ENCODE measurements at places on chromosomes 12 and 14. TPM values are rescaled to one million over a fixed set of nuclear protein-coding genes. Genes with fewer than 3 reads are reported as not detected.

Gene CPSF6
- 57.3 TPM for total RNA-seq

Gene NINJ2
- total RNA-seq, result 2.8 TPM

Gene TTC9
- 5.2 TPM for total RNA-seq

Gene PRH2
- total RNA-seq, result not detected

Gene CFAP251
- 10.8 TPM for total RNA-seq

Gene CRACR2A
- total RNA-seq, result 6.1 TPM

Gene ZBTB25
- total RNA-seq, result 17.8 TPM

GRCh38 chr14:76112889-76113624, 38.7 kb upstream of the GPATCH2L start:
- no peak for DNase-seq

DNA sequence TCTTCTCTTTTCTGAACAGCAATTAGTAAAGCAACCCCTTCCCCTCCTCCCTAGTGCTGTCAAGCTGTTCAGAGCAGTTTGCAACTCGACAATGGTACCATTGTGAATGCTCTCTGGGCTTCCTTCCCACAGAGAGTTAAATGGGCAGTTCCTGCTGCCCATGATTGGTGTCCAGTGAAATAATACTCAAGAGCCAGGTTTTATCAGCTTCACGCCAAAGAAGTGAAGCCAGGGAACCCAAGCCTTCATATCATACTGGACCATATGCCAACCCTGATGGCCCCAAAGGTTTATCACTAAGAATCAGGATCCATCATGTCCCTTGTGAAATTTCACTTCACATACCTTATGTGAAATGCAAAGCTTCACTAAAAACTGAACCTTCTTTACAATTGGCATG, 24.7 kb downstream of the INSM2 start:
- DNase-seq, result no peak

GRCh38 chr12:1356285-1356684, 238.1 kb downstream of the FBXL14 start:
- DNase-seq, result no peak

- DNase-seq, result no peak
Observed at GRCh38 chr12:109387425-109388166, 39.9 kb downstream of the MYO1H start.

DNA sequence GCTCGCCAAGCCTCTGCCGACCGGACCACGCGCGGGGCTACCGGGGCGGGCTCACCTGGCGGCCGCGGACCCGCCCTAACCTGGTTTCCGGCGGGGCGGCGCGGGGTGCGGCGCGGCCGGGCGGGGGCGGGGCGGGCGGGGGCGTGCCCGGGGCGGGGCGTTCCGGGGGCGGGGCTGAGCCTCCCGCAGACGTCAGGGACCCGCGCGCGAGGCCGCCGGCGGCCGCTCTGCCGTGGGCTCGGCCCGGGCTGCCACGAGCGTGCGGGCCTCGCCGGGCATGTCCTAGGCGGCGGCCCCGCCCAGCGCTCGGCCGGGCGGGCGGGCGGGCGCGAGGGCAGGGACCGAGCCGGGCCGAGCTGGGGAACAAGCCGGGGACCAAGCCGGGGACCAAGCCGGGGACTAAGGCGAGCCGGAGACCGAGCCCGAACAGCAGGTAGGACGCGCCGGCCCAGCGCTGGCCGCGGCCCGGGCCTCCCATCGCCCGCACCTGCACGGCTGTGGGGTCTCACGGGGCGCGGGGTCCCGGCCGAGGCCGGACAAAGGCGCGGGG, at the start of gene CEP170B:
Gene CEP170B, plus strand, starts transcription at position 188 of the 550 bp plus-strand sequence. CDS start 3,183 bp downstream, outside the sequence.
- DNase-seq, result peak; percentile 53

- no peak for DNase-seq
Observed at GRCh38 chr12:67586951-67587350, 61.6 kb upstream of the DYRK2 start.

DNA sequence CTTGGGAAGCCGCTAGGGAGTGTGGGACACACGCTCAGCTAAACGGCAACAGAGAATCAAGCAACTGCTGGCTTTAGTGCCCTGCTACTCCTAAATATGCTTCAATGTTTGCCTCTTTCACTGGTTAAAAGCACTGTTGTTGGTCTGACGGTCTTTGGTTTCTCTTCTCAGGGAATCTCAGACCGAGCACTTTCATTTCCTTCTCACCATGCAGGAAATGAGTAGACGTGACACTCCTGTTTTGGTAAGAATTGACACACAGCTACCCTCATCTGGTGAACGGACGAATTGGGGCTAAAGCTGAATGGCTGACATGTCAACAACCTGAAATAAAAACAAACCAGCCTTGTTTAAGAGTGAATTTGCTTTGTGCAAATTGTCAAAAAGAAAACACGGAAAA, 57.5 kb upstream of the PIWIL1 start:
- DNase-seq, result peak; percentile 16

GRCh38 chr12:127925971-127926370, 341.0 kb upstream of the TMEM132C start:
- peak; percentile 36 for DNase-seq

DNA sequence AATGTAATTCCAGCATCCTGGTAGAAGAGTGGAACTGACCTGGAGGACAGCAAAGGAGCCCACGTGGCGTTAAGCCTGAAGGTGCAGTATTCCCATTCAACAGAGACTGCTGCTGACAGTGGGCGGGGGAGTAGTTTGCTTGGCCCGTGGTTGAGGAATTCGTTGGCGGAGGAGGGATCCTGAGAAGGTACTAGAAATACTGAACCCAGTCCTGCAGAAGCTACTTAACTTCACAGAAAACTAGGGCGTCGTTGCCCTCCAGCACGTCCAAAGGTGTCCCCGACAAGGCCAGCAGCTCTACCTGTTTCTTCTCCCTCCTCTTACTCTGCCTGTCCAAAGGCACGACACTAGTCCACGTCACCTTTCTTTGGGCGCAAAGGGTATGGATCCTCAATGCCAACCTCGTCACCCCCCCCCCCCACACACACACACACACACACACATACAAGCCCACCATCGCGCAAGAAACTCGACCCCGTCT, 303 bp downstream of the PUS7L start:
- peak; percentile 69 for DNase-seq

DNA sequence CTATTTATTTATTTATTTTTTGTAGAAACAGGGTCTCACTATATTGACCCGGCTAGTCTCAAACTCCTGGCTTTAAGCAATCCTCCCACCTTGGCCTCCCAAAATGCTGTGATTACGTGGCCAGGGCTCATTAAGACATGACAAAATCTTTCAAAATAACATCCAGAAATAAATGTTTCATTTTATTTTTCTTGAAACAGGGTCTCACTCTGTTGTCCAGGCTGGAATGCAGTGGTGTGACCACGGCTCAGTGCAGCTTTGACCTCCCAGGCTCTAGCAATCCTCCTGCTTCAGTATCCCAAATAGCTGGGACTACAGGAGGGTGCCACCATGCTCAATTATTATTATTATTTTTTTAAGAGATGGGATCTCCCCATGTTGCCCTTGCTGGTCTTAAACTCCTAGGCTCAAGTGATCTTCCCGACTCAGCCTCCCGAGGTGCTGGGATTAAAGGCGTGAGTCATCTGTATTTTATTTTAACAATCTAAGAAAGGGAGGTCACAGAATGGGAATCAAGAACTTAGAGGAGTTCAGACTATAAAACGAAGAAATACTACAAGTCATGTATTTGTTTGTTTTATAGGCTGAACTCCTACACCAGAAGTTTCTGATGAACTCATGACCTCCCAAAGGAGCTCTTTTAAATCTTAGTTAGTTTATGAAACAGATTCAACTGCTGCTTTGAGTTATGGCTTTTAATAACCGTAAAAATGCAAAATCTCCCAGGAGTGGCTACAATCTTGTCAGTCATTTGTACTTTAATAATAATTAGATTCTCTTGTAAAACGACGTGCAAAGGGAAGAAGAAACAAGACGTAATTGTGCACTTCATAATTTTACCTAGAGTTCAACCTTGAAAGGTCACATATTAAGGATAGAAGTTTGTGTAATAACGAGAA, 2.1 kb upstream of the TMEM263 start:
- peak; percentile 16 for DNase-seq

DNA sequence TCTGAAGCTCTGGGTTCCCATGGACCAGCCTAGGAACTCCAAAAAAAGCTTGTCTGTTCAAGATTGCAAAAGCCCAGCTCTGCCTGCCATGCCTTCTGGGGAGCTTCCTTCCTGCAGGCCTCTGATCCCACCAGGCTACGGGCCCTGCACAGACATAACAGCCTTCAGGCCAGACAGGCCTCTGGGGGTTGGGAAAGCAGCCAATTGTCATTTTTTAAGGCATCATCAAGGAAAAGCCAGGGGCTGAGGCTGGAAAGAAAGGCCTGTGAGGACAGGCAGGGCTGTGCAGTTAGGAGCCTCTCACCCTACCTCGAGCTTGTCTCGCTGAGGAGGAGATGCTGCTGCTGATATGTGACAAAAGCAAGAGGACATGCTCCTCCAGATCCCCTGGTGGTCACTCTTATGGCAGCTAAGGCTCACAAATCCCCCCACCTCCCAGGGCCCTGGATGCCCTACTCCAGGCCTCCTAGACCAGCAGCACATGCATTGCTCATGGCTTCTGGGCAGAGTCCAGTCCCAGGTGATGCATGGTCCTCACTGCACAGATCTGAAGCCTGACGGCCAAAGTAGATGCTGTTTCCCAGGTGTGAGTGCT, 2.9 kb downstream of the TMEM229B start:
- no peak for DNase-seq

GRCh38 chr12:112275207-112275606, 107.0 kb downstream of the HECTD4 start:
- no peak for DNase-seq

DNA sequence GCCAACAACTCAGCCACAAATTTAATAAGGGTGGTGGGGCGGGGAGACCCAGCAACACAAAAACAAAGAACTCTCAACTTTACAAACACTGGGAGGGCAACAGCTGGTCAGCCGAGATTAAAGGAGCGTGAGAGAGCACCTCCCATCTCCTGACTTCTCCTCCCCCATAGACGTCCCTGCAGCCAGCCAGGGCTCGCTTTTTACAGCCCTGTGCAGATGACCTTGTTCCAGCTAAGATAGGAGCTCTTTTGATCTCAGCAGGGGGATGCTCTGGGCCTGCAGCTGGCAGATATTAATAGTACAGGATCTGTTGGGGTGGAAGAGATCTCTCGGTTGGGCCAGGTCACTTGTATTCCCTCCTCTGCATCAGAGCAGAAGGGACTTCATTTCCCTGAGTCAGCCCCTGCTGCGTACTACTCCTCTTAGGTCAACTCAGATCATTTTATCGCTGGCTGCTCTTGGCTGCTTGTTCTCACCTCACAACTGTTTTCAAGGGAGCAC, 475.8 kb downstream of the RAD51B start:
- peak; percentile 96 for DNase-seq

DNA sequence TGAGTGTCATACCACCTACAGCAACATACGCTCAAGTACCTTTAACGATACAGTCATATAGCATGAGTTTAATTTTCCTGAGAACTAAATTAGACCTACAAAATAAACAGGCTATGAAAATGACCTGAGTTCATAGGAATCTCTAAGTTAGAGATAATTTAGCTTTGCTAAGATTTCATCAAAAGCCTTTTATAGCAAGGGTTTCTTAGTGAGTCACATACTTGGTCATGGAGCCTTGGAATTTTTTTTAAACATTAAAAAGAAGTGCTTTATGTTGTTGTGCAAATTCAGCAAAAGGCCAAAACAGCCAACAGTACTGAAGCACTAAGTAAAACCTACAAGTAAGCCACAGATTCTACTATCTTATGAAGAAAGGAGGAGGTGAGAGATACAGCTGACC, 93.6 kb upstream of the FERMT2 start:
- DNase-seq, result no peak

DNA sequence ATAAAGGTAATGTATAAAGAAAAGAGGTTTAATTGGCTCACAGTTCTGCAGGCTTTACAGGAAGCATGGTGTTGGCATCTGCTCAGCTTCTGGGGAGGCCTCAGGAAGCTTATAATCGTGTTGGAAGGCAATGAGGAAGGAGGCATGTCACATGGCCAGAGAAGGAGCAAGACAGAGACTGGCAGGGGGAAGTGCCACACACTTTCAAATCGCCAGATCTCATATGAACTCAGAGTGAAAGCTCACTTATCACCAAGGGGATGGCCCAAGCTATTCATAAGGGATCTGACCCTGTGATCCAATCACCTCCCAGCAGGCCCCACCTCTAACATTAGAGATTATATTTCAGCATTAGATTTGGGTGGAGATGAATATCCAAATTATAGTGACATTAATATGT, 26.3 kb downstream of the LDHB start:
- DNase-seq, result no peak

- no peak for DNase-seq
Observed at GRCh38 chr12:129385637-129385990, 518.2 kb downstream of the TMEM132D start.

DNA sequence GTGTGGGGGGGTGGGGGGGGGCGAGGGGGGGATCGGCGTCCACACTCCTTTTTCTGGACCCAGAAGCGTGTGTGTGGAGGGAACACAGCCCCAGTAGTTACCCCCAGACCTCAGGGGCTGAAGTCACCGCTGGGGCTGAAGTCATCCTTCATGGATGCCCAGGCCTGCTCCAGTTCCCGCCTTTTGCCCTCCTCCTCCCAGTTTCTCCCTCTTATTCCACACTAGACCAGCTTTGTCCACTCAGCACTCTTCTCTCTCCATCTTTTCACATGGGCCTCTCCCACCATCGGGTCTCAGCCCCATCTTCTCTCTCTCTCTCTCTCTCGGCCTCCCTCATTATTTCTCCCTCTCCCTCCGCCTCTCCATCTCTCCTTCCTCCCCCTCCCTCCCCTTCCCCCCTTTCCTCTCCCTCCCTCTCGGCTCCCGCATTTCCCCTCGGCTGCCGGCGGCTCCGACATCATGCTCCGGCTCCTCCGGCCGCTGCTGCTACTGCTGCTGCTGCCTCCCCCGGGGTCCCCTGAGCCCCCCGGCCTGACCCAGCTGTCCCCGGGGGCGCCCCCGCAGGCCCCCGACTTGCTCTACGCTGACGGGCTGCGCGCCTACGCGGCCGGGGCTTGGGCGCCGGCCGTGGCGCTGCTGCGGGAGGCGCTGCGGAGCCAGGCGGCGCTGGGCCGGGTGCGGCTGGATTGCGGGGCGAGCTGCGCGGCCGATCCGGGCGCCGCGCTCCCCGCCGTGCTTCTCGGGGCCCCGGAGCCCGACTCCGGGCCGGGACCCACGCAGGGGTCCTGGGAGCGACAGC, at the start of gene P3H3:
Gene P3H3, plus strand, starts transcription at position 426 of the 799 bp plus-strand sequence. Its CDS starts 34 bp downstream, at position 460.
- DNase-seq, result peak; percentile 71

GRCh38 chr12:65189028-65189718, 19.8 kb downstream of the LEMD3 start:
- DNase-seq, result no peak

- no peak for DNase-seq
Observed at GRCh38 chr12:22598763-22599161, 26.2 kb upstream of the ETNK1 start.

- no peak for DNase-seq
Observed at GRCh38 chr12:111395336-111396187, 10.2 kb upstream of the SH2B3 start.

GRCh38 chr12:56644654-56645053, 1.1 kb downstream of the ATP5F1B start:
- no peak for DNase-seq

All from kidney (tissue), 22 donors.